H9 (cell line): ENCODE measurements at places on chromosomes 7 and 10. TPM values are rescaled to one million over a fixed set of nuclear protein-coding genes. Genes with fewer than 3 reads are reported as not detected.

DLG5 gene
- 67.2 and 67.4 TPM in 2 replicates for total RNA-seq

WDFY4 gene
- not detected in 2 replicates for total RNA-seq

GNGT1 gene
- total RNA-seq = 0.20 and 0.44 TPM in 2 replicates

ZNF727 gene
- total RNA-seq = not detected in 2 replicates

RASA4B gene
- total RNA-seq = 3.7 and 4.8 TPM in 2 replicates

LMOD2 gene
- not detected in 2 replicates for total RNA-seq
